AML-193 (cell line): ENCODE measurements at places on chromosomes 7 and 10.

- DNase-seq, result no peak
These were observed 69.4 kb upstream of the GSDME start for GRCh38 chr7:24826662-24827020.

DNA sequence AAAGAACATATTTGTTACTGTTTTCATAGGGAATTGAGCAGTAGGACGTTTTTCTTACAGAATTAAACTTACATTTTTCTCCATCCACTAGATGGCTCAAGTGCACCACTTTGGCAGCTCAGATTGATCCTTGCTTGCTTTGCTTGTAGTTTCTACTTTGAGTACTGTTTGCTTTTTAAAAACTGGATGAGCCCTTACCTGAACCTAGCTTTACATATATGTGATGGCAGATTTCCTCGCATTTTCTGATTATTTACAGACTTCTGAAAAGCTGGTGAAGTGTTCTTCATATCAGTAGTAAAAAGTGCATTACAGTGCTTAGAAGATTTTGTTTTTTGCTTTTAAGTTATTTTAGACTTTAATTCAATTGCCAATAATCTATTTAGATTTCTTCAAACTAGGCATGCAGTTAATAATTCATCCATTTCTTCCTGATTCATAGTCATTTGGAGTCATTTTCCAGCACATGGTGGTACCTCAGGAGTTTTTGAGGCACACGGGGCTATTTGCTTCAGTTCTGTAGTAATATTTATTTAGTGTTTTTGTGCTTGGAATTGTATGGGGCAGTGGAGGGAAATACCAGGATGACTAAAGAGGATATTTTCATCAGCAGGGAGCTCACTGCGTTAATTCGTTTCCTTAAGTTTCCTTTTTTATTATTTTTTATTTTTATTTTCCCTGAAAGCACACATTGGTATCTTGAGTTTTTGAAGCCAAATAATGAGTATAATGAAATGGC lies 57.3 kb downstream of the MAPK8 start:
- DNase-seq, result peak; percentile 66

GRCh38 chr10:21604651-21605050 lies 70.6 kb downstream of the MLLT10 start:
- DNase-seq, result no peak

DNA sequence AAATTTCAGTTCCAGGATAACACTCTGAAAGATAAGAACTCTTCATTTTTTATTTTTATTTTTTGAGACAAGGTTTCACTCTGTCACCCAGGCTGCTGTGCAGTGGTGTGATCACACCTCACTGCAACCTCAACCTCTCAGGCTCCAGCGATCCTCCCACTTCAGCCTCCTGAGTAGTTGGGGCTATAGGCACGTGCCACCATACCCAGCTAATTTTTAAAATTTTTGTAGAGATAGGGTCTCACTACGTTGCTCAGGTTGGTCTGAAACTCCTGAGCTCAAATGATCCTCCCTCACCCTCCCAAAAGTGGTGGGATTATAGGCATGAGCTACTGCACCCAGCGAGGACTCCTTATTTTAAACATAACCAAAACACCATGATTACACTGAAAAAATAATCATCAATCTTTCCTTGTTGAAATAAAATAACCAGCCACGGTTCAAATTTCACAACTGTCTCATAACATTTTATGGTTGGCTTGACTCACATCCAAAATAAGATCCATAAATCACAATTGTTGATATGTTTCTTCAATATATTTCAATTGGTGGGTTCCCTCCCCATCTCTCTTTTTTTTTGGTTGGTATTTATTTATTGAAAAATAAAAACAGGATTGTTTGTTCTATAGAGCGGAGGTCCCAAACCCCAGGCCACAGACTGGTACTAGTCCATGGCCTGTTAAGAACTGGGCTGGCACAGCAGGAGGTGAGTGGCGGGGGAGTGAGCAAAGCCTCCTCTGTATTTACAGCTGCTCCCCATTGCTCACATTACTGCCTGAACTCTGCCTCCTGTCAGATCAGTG lies 60.1 kb upstream of the FAM171A1 start:
- DNase-seq, result no peak

- DNase-seq, result no peak
These were observed 695.8 kb downstream of the TYW1 start for GRCh38 chr7:67692425-67692824.

DNA sequence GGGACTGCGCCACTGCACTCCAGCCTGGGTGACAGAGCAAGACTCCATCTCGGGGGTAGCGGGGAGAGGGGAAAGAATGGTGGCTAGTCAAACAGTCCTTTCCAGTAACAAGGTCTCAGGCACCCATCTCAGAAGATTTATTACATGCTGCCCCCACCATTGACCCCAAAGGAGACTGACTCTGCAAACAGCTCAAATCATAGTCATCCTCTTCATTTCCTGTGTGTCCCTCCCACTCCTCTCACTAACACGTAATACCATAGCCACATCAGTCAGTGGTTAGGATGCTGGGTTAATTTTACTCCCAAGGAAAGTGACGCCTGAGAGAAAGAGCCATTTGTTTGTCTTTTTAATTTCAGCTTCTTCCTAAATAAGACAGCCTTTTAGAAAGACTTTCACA lies 56.6 kb upstream of the BET1 start:
- DNase-seq, result no peak

GRCh38 chr10:124590216-124591122 lies 128.8 kb downstream of the LHPP start:
- DNase-seq, result no peak

GRCh38 chr7:106599343-106599698 lies 61.6 kb downstream of the CCDC71L start:
- DNase-seq, result no peak

- DNase-seq, result no peak
These were observed 26.4 kb downstream of the CBX3 start for GRCh38 chr7:26227987-26228386.
